ENCODE measurements at places on chromosomes 1 and 21.
A peak's percentile ranks its signal among the peaks of the same experiment; 100 is the strongest.

DNA sequence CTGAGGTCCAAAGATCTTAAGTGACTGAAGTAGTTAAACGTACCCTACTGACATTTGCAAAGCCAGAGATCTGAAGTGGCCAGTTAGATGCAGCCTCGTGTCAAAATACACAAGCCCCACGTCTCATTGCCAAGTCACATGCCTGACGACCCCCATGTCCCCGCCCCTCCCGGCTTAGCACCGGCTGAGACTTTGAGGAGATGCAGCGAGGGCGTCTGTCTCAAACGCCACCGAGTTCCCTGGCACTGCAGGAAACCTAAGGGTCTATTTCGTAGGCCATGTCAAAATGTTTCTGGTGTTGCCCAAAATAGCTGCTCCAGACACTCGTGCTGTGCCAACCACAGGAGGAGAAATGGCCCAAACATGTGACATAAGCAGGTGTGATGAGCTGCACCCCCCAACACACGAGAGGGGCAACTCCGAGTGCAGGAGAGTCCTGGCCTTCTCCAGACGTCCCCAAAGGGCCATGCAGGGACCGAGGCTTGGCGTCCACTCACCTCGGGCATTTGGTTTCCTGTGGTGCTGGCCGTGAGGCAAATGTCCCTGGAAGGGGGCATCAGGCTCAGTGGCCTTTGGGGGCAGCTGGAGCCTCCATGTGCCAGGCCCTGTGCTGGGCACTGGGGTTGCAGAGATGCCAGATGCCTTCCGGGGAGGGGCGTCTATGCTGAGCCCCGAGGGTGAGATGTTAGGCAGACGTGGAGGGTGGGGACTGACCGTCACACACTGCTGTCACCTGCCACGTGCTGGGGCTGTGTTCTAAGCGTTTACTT, 67.0 kb downstream of the MATN1 start:
- DNase-seq, result no peak

DNA sequence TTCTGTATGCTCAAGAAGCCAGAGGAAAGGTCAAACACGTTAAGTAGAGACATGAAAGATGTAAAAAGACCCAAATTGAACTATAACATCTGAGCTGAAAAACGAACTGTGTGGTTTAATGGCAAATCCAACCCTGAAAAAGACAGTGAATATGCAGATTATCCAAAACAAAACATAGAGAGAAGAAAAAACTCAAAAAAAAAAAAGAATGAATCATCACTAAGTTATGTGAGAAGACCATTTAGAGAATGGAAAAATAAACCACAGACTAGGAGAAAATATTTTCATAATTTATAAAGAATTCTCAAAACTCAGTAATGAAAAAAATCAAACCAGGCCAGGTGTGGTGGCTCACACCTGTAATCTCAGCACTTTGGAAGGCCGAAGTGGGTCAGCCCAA, 253.3 kb downstream of the PLPP3 start:
- DNase-seq, result no peak

- DNase-seq, result peak; percentile 98
Observed at GRCh38 chr1:114581335-114582287, at the start of gene BCAS2. Gene BCAS2 (minus strand): TSS chr1:114581615. CDS start chr1:114581591, 24 bp downstream.

- peak; percentile 47 for DNase-seq
Observed at GRCh38 chr21:45590726-45591618, 48.7 kb upstream of the SLC19A1 start.

- no peak for DNase-seq
Observed at GRCh38 chr1:1939296-1940122, 20.4 kb upstream of the TMEM52 start.

GRCh38 chr1:23394684-23395083, 25.0 kb upstream of the ZNF436 start:
- no peak for DNase-seq

DNA sequence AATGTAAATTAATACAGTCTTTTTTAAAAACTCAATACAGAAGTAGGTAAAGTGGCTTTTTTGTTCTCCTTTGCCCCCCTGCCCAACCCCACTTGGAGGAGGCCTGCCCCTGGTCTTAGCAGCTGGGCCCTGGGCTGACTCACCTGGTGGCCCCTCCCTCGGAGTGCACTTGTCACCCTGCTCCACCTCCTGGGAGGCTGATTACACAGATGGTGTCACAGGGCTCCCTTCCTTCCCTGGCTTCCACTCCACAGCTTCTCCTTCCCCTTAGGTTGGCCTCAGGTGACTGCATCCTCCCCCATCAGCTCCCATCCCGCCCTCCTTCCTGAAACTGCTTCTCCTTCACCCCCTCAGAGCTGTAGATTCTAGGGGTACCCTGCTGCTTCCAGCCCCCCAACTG, 11.7 kb upstream of the CAPN9 start:
- no peak for DNase-seq

GRCh38 chr1:93593854-93594602, 87.6 kb downstream of the BCAR3 start:
- no peak for DNase-seq

GRCh38 chr1:116557323-116557878, 13.4 kb downstream of the CD58 start:
- DNase-seq, result no peak

Measured in activated CD4-positive, alpha-beta T cell treated with anti-CD3 and anti-CD28 coated beads, Interleukin-2, amount 50 U/mL, for 16 hours (primary cell).